Activated CD8-positive, alpha-beta memory T cell treated with anti-CD3 and anti-CD28 coated beads, Interleukin-2, amount 50 U/mL, for 48 hours (primary cell): ENCODE measurements at places on chromosomes 12 and 14.

GRCh38 chr14:27995691-27996090 is 770.9 kb upstream of the FOXG1 start:
- no peak for DNase-seq

DNA sequence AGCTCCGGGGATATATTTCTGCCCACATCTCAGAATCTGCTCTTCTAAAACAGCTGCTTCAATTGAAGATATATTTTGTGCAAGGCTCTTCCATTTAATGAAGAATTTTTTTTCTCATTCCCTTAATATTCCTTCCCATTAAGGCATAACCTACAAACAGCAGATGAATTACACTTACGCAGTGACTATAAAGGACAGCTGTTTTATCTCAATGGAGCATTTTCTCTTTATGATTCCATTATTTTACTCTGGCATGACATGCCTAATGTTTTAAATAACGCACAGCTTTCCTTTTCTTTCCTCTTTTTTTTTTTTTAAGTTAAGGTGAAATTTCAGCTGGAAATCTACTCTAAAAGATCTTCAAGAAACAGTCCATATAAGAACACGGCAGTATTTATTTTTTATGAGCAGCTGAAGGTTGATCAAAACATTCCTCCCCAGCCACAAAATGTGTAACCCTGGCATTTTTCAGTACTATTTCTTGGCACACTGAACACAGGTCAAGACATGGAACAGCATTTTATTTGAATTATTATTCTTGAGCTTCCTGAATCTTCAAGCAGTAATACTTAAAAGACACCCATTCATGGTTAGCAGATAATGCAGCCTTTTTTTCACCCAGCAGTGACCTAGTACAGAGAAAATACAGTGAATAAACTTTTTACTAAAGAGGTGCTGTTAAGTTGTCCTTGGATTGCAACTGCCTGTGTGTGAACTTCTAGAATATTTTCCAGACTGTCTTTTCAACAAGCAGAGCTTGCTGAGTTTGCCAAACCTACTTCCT is 118.1 kb upstream of the FOXN3 start:
- DNase-seq: no peak

GRCh38 chr12:22312336-22312735 is 22.2 kb downstream of the ST8SIA1 start:
- DNase-seq: no peak

- DNase-seq: no peak
These were observed 73.3 kb downstream of the CEP128 start for GRCh38 chr14:80868260-80868659.

GRCh38 chr14:103613517-103613916 is 15.5 kb upstream of the KLC1 start:
- no peak for DNase-seq

DNA sequence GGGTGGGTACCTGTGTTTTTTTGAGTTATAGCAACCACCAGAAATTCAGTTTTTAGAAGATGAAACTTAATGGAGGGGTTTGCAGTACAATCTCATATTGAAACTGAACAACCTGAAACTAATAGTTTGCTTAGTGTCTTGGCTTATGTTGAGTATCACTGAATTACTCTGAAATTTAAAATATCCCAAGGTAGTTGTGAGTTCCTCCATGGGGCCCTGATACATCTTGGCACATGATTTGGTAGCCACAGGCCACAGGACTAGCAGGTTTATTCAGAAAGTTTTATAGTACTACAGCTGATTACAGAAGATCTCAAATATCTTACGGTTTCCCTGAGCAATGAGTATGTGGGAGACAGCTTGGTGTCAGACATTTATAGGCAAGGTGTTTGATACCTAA is 10.4 kb downstream of the PTGES3 start:
- peak; percentile 40 for DNase-seq

GRCh38 chr12:57476162-57476992 is 3.3 kb downstream of the ARHGAP9 start:
- peak; percentile 88 for DNase-seq

GRCh38 chr12:128170181-128170580 is 96.8 kb upstream of the TMEM132C start:
- DNase-seq: no peak

DNA sequence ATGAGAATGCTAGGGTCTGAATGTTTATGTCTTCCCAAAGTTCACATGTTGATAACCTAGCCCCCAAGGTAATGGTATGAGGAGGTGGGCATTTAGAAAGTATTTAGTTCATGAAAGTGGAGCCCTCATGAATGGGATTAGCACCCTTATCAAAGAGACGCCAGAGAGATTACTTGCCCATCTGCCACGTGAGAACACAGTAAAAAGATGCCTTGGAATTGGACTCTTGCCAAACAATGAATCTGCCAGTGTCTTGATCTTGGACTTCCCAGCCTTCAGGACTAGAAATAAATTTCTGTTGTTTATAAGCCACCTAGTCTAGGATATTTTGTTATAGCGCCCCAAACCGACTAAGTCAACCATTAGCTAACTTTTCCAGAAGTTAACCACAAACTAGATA is 92.0 kb upstream of the SLC38A4 start:
- no peak for DNase-seq
